ENCODE measurements at places on chromosomes 5 and 9.

GRCh38 chr9:109560470-109561132, 62.5 kb upstream of the PTPN3 start:
- no peaks in the 10 kb centered on the region for H3K27me3 ChIP-seq
- H3K36me3 ChIP-seq, result no peaks in the 10 kb centered on the region
- H3K4me1 ChIP-seq, result no peaks in the 10 kb centered on the region
- H3K4me3 ChIP-seq, result no peak overlapping the region

DNA sequence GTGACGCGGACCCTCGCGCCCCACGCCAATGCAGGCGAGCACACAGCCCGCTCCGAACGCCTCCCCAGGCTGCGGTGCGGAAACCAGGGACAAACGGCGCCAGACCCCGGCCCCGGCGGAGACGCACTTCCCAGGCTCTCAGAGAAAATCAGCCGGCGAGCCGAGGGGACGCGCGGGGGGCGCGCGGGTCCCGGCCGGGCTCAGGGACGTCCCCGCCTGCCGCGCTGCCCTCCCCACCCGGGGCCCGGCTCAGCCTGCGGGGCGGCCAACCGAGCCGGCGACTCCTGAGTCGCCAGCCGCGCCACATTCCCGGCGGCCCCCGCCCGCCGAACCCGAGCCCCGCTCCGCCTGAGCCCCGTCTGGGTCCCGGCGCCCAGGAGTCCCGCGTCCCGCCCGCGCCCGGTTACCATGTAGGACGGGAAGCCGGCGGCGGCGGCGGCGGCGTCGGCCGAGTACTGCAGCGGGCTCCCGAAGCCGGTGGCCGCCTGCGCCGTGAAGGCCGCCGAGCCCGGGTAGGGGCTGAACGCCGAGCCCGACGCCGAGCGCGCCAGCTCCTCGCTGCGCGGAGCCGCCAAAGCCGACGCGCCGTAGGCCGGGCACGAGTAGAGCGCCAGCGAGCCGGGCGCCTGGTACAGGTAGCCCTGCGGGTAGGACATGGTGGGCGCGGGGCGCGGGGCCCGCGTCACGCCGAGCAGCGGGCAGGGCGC, 566 bp downstream of the IRX2 start:
- peaks cover under 1% of the 10 kb centered on the region for H3K4me1 ChIP-seq
- H3K27me3 ChIP-seq, result peaks cover 60% of the 10 kb centered on the region
- no peak overlapping the region for H3K4me3 ChIP-seq
- DNase-seq, result no peak

DNA sequence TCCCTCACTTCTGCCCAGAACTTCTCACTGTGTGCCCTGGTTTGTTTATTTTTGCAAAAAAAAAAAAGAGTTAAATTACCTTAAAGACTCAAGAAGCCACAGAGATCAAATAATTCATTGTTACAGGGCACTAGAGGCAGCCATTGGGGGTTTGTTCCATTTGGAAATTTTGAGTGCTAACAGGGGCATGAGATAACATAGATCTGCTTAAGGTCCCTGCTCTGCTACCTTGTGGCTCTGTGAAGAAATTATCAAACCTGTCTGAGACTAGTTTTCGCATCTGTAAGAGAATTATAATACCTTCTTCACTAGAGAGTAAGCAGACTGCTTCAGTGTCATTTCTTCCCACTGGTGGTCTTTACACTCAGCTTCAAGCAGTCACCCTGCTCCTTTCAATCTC, 394 bp downstream of the TLR4 start:
- DNase-seq, result no peak
- H3K4me3 ChIP-seq, result no peak overlapping the region
- no peaks in the 10 kb centered on the region for H3K36me3 ChIP-seq
- no peaks in the 10 kb centered on the region for H3K27me3 ChIP-seq
- no peak overlapping the region for H3K27ac ChIP-seq
- no peaks in the 10 kb centered on the region for H3K4me1 ChIP-seq

DNA sequence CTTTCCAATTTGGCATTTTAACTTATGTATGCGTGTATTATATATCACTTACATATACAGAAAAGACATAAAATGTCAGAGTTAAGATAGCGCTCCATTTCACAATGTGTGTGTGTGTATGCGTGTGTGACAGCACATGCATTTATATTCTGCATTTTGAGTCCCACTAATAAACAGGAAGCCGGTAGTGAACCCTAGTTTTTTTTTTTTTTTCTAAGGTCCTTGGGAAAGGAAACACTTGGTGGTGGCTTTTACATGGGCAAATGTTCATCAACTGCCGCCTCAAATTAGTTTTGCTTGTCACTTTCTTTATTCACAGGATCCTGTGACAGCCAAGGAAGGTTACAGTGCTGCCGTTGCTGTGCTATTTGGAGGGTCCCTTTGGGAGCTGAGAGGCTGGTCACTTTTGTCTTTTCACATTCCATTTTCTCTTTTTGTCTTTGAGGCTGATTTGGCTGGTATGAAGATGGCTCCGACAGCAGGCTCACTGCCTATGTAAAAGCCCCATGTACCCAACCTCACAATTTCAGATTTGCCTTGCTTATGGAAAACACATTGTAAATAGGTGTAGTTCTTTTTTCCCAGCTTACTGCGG, 298.9 kb downstream of the CSNK1G3 start:
- H3K4me3 ChIP-seq, result no peak overlapping the region
- no peaks in the 10 kb centered on the region for H3K4me1 ChIP-seq
- H3K27me3 ChIP-seq, result no peaks in the 10 kb centered on the region
- no peaks in the 10 kb centered on the region for H3K36me3 ChIP-seq

DNA sequence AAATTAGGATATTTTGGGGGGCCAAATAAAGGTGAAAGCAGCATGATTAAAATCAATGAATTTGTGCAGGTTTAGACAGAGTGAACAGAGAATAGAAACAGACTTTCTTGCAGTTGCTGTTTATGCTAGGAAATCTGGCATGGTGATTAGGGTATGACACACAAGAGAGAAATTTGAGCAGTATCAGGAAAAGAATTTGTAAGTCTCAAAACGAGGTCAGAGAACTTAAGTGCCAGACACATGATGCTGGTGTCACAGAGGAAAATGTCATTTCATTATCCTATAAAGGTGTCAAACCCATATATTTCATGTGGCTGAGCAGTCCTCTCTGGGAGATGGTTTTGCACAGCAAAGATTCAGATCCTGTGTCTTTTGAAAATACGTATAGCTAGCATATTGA, 15.7 kb downstream of the LVRN start:
- no peaks in the 10 kb centered on the region for H3K4me1 ChIP-seq
- DNase-seq, result no peak
- peaks cover 77% of the 10 kb centered on the region for H3K27me3 ChIP-seq
- no peak overlapping the region for H3K27ac ChIP-seq
- no peaks in the 10 kb centered on the region for H3K36me3 ChIP-seq
- H3K4me3 ChIP-seq, result no peak overlapping the region

GRCh38 chr9:122172131-122172530, 12.4 kb downstream of the MORN5 start:
- peaks cover 82% of the 10 kb centered on the region for H3K27me3 ChIP-seq
- DNase-seq, result no peak
- no peak overlapping the region for H3K27ac ChIP-seq
- H3K36me3 ChIP-seq, result no peaks in the 10 kb centered on the region
- no peak overlapping the region for H3K4me3 ChIP-seq
- no peaks in the 10 kb centered on the region for H3K4me1 ChIP-seq

DNA sequence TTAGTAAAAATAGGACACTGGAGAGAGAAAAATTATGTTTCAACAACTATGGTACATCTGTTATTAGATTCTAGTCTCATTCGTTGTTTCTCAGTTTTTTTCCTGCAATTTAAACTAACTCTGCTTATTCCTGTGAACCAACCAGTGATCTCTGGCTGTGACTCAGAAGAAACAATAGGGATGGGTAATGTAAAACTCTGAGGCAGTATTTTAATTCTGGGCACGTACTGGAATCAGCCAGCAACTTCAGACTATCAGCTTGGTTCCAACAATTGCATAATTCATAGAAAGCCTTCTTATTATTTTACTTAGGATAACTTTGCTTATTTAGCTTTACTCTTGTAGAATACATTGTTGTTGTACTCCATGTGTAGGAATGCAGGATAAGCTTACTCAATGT, 28.8 kb downstream of the MLLT3 start:
- no peak for DNase-seq
- H3K27ac ChIP-seq, result no peak overlapping the region
- H3K4me1 ChIP-seq, result peaks cover 51% of the 10 kb centered on the region
- peaks cover 4% of the 10 kb centered on the region for H3K36me3 ChIP-seq

DNA sequence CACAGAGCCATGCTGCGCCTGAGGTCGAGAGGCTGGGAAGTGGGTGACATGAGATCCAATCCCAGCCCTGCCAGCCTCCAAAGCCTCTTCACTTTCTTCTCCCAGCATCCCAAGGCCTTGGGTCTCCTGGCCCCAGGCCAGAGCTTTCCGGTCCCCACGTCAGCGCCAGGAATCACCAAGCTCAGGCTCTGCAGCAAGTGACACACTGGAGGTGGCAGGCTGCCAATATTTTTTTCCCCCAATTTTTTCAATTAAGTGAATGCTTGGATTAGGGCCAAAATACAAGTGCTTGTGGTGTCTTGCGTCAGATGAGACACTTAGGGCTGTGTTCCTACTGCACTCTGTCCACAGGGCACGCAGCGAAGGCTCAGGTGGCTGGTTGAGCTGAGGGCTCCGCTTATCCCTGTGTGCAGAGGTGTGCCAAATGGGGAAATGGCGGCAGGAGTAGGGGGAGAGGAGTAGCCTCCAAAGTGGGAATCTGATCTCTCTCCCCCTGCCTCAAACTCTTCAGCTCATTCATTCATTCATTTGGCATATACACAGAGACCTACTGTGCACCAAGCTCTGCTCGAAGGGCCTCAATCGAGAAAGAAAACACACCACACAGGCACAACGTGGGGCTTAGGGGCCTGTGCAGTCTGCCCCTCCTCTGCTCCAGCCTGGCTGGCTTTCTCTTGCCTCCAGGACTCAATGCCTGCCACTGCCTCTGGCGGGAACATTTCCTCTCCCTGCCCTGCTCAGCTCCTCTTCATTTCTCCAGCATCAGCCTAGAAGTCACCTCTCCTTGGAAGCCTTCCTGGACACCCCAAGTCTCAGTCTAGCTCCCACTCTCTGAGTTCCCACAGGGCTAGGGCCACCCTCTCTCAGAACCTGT, 16.6 kb downstream of the SH3PXD2B start:
- no peaks in the 10 kb centered on the region for H3K4me1 ChIP-seq
- H3K36me3 ChIP-seq, result peaks cover 2% of the 10 kb centered on the region
- DNase-seq, result no peak
- H3K4me3 ChIP-seq, result no peak overlapping the region

All from central memory CD8-positive, alpha-beta T cell (primary cell).